ENCODE measurements at places on chromosomes 13 and 19.

GRCh38 chr13:110841846-110842245 is 73.0 kb downstream of the ANKRD10 start:
- no peak for DNase-seq

DNA sequence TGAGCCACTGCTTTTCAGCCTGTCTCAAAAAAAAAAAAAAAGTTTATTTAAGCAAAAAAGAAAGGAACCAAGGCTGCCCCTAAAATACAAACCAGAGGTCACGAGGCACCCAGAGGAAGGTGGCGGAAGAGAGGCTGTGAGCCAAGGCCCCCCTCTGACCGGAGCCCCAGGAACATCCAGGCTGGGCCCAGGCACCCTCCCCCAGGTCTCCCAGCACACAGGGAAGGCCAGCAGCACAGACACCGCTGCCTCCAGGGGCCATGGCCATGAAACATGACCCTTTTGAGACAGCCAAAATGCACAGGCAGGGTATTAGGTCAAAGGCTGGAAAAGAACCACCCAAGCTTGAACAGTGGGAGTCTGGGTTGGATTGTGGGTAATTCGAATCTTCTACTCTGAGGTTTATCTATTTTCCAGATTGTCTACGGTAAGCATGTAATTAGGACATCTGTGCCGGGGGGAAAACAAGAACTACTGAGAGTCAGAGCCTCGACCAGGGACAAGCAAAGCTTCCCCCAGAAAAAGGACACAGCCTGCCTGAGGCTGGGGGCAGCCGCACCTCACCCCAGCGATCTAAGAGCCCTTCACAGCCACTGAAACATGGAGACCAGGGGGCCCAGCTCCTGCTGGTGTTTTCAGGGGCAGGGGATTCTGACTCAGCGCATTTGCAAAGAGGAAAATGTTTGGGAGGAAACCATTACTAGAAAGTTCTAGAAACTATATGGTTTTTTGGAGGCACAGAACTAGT is 8.4 kb downstream of the PEX11G start:
- DNase-seq = no peak

GRCh38 chr13:21672796-21673538 is 2.1 kb downstream of the FGF9 start:
- DNase-seq = no peak

DNA sequence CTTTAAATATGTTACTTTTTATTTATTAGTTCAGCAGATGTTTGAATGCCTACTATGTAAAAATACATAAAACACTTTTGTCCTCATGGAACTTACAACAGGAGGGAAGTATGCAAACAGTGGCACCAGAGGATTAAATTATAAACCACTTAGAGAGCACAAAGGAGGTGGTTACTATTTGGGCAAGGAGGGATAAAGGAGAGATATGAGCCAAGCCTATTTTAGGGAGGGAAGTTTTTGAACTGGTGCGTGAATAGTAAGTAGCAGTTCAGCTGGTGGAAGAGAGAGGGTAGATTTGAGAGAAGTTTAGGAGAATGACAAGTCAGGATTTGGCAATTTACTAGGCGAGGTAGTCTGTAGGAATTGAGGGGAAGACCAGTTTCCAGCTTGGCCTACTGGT is 8.6 kb downstream of the AKAP11 start:
- no peak for DNase-seq

- DNase-seq = no peak
Measured at GRCh38 chr19:4980067-4980466, 11.2 kb downstream of the KDM4B start.

GRCh38 chr13:112210371-112210770 is 143.4 kb downstream of the SOX1 start:
- no peak for DNase-seq

GRCh38 chr19:7454998-7455397 is 33.8 kb downstream of the PEX11G start:
- DNase-seq = no peak

All from fibroblast of the conjunctiva (primary cell).